ENCODE measurements at places on chromosomes 2 and 18.

- no peak for DNase-seq
These were observed 5.0 kb downstream of the LDLRAD4 start for GRCh38 chr18:13223311-13224143.

GRCh38 chr2:96584017-96584416, 47.5 kb downstream of the ARID5A start:
- peak; percentile 32 for DNase-seq

DNA sequence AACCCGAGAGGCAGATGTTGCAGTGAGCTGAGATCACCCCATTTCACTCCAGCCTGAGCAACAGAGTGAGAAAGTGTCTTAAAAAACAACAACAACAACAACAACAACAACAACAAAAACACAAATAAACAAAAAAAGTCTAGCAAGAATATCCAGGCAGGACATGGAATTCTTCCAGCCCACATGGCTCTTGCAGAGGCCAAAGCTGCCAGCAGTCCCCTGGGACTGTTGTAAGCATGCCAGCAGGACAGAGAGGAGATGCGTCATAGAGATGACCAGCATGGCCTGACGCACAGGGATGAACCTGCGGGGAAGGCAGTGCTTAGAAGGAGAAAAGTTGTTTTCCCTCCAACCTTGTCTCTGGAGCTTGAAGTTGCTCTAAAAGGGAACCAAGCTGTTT, 182.3 kb upstream of the PGAP1 start:
- peak; percentile 93 for DNase-seq

GRCh38 chr18:70966419-70966818, 677.6 kb downstream of the SOCS6 start:
- DNase-seq, result no peak

DNA sequence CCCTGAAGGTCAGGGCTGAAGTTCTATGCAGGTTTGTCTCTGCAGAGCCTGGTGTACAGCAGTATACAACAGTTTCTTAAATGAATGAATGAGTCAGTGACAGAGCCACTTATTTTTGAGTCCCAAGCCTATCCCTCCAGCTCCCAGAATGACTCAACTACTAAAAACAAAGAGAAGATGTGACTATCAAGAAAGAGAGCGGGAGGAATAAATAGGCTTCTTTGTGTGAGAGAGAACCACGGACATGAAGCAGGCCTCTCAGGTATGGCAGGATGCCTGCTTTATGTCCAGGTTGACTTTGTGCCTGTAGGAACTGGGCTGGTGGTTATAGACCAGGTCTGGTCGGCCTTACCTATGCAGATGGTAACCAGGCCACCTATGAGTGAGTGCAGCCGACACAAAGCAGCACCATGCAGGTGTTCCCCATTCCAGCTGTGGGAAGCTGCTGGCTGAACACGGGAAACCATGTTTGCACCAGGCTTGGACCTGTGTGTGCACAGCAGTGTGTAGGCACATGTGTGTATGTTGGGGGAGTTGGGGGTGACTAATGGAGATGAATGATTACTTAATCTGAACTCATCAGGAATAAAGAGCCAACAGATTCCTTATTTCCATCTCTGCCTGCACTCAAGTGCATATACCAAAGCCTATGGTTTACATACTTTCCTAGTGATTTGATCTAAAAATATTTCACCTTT, 171.0 kb downstream of the OSR1 start:
- DNase-seq, result peak; percentile 68

DNA sequence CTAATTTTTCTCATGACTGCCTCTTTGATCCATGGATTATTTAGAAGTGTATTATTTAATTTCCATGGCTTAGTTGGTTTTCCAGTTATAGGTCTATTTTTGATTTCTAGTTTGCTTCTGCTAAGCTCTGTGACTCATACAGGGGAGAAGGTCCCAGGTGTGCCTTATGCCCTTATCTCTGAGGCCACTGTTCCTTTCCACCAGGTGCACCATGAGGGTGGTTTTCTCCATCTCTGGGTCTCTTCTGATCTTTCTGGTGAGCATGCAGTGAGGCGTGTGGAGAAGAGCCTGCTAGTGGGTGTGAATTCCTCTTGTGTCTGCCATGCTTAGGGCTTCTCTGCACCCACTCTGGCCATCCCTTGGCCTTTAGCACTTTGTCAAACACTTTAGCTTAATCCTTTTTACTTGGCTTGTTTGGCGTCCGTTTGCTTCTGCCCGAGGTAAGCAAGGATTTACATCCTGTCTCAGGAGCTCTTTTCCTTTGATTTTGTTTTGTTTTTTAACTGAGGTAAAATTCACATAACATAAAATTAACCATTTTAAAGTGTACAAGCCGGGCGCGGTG, 129.8 kb upstream of the ARL4C start:
- DNase-seq, result no peak

All from cardiac fibroblast (primary cell).